Stimulated activated CD8-positive, alpha-beta memory T cell treated with anti-CD3 and anti-CD28 coated beads, Interleukin-7, amount 100 ng/mL, for 48 hours (primary cell): ENCODE measurements at places on chromosomes 6 and 20.

- DNase-seq, result no peak
Observed at GRCh38 chr6:53179961-53180651, 31.5 kb upstream of the GCM1 start.

- DNase-seq, result no peak
Observed at GRCh38 chr20:51043811-51044210, 20.9 kb upstream of the KCNG1 start.

- no peak for DNase-seq
Observed at GRCh38 chr20:20498076-20498861, 130.4 kb downstream of the INSM1 start.

DNA sequence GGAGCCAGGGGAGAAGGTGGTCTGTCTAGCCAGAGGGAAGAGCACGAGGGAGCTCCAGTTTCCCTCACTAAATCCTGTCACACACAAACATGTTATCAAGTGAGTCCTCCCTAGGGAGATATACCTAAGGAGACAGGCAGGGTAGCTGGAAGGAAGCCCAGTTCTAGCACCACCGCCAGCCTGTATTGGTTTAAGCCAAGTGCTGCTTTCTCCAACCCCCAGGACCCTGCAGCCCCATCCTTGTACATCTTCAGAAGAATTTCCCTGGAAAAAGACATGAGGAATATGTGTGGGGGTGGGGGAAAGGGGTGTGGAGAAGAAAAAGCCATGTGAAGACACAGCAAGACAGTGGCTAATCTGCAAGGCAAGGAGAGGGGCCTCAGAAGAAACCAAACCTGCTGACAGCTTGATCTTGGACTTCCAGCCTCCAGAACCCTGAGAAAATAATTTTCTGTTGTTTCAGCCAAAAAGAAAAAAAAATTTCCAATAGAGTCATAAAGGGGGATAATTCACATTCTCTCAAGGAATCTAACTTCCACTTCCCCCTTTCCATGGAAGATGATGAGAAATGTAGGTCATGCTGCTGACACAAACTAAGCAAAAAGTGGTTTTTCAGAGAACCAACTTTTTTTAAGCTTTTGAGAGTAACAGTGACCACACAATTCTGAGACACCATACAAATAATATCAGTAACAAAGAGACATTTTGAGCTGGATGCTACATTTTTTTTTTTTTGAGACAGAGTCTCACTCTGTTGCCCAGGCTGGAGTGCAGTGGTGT, 103.2 kb upstream of the PRDM1 start:
- DNase-seq, result no peak

GRCh38 chr20:25318471-25319240, 70.8 kb downstream of the PYGB start:
- DNase-seq, result no peak

DNA sequence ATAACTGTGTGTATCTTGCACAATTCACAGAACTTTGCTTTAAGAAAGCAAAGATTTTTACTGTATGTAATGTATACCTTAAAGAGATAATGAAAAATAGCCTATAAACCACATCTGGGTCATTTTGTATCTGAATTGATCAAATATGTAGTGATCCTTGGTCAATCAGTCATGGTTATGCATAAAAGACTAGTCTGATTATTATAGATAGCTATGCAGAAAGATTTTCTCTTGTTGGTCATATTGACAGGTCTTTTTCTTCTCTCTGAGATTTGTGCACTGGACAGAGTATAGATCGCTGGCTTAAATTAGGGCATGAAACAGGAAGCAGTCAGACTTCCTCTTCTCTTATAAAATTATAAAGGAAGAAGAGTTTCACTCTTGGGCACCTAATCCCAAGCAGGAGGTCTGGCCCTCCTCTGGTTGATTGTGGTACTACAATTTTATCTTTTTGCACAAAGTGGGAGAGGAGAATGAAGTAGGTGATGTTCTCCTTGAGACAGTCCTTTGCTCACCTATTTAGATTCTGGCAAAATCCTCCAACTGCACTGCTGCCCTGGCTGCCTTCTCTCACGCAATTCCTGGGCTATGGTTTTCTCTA, 380.9 kb upstream of the RGS17 start:
- DNase-seq, result no peak

DNA sequence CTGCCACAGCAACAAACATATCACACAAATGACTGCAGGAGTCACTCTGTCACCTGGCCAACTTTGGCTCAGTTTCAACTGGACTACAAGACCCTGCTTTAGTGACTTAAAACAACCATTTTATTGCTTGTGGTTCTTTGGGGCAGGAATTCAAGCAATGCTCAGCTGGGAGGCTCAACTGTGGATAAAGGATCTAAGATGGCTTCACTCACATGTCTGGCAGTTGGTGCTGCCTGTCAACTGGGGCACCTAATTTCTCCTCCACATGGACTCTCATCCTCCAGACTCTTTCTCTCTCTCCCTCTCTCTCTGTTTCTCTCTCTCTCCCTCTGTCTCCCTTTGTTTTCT, 2.8 kb upstream of the EPB41L2 start:
- no peak for DNase-seq

DNA sequence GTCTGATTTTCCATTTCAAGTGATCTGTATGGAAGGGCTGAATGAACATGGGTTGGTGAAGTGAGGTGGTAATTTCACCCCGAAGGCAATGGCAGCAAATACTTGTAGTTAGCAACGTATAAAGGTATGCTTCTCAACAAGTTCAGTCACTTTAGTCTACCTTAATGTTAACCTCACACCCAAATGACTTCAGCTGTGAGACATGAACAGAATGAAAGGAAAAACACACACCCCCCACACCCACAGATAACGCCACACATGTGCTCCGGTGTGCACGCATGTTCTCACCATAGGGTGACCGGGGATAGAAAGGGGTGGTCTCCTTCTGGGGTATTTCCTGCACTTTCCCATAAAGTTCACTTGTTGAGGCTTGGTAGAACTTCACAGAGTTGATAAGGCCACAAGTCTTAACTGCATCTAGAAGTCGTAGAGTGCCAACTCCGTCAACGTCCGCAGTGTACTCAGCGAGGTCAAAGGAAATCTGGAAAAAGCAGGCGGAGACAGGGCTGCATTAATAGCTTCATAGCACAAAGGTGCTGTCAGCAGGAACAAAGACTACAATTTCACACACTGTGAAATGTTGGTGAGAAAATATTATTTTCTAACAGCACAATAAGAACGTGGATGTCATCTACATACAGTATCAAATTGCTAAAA, 284.8 kb downstream of the GMDS start:
- no peak for DNase-seq

DNA sequence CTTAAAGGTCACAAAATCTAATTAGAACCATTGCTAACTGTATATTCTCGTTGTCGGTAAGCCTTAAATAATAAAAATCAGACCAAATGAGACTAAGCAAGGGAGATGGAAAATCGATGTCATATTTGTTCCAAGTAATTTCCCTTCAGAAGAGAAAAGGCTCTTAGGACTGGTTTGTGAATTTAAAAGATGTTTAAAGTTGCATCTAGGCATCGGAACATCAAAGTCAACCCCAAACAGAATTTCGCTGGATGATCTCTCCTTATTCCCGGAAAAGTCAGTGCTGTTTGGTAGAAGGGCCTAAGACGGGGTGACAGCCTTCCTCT, 63.8 kb downstream of the NPEPL1 start:
- no peak for DNase-seq

GRCh38 chr6:84026721-84027164, 6.8 kb upstream of the MRAP2 start:
- no peak for DNase-seq

DNA sequence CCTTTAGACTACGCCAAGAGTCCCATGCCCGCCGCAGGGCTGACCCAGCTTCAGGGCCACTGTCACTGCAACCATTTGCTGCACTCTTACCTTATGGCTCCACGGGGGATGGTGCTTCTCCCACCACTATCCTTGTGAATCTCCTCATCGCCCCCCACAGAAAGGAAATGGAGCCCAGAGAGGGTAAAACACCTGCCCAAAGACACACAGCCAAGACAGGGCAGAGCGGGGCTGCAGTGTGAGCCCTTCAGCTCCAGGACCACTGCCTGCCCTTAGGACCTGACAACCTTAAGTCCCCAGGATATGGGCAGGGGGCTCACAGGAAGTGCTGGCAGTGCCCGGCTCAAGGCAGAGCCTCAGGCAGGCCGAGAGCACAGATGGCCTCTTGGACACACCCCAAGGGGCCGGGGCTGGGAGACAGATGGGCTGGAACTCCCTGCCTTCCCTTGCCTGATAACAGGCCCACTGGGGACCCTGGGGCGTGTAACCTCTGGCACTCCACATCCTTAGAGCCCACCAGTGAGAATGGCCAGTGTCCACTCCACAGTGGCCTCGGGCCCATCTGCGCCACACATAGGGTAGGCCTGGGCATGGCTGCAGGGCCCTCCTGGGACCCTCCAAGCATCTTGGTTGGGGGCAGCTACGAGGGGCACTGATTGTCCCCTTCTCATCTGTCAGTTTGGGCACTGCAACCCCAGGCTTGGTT, 265.2 kb downstream of the TAF4 start:
- no peak for DNase-seq

- no peak for DNase-seq
Observed at GRCh38 chr6:48067886-48068277, 43.1 kb downstream of the PTCHD4 start.

GRCh38 chr6:52136934-52137467, 49.2 kb upstream of the IL17A start:
- DNase-seq, result no peak

DNA sequence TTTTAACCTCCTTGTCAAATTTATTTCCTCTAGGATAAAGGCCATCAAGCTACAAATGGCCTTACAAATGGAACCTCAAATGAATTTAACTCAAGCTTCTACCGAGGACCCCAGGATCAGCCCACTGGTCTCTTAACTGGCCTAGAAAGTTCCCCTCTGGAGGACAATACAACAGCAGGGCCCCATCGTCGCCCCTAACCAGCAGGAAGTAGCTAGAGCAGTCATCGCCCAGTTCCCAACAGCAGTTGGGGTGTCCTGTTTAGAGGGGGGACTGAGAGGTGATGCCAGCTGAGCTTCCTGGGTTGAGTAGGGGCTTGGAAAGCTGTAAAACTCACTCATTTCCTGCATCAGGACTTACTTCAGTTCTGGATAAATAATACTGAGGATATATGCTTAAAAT, 25.6 kb downstream of the CEP85L start:
- DNase-seq, result no peak

GRCh38 chr6:121236984-121237383, 97.3 kb downstream of the TBC1D32 start:
- no peak for DNase-seq

DNA sequence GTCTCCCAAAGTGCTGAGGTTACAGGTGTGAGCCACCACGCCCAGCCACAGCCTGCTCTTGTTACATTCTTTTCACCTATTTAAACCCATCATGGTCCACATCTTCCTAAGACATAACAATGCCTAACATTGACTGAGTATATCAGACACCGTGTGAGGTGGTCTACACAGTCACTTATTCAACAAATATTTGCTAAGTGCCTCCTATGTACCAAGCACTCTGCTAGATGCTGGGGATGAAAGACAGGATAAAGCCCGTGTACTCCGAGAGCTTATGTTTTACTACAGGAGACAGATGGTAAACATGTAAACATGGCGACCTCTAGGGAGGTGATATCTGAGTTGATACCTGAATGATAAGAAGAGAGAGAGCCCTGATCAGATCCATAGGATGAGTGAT, 12.7 kb downstream of the BCL2L1 start:
- no peak for DNase-seq

DNA sequence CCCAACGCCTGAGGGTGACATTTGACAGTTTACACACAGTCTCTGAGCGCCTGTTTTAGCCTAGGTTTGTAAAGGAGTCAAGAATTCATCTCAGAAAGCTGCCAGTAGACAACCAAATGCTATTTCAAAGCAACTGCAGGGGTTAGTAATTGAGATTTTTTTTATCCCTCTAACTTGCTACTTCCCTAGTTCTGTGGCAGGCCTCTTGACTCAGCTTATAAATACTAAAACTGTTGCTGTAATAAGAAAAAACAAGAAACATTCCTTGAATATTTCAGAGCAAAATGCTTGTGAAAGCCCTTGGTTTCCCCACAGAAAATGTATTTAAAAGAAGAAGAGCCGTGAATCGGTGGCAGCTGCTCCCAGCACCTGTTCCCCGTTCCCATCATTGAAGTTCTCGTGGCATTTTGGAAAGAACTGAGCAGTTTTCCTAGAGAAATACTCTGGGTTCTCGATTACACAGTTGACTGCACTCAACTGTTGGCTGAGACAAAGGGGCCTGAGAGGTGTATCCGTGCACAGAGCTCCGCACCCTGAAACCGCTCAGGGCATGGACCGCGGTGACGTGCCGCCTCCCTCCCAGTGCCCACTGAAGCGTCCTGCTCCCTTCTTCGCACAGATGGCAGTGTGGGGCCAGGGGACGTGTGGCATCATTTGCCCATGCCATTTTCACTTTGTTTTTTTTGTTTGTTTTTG, 20.9 kb downstream of the DLL1 start:
- DNase-seq, result no peak

GRCh38 chr6:87772597-87773530, 70.8 kb upstream of the AKIRIN2 start:
- DNase-seq, result no peak

DNA sequence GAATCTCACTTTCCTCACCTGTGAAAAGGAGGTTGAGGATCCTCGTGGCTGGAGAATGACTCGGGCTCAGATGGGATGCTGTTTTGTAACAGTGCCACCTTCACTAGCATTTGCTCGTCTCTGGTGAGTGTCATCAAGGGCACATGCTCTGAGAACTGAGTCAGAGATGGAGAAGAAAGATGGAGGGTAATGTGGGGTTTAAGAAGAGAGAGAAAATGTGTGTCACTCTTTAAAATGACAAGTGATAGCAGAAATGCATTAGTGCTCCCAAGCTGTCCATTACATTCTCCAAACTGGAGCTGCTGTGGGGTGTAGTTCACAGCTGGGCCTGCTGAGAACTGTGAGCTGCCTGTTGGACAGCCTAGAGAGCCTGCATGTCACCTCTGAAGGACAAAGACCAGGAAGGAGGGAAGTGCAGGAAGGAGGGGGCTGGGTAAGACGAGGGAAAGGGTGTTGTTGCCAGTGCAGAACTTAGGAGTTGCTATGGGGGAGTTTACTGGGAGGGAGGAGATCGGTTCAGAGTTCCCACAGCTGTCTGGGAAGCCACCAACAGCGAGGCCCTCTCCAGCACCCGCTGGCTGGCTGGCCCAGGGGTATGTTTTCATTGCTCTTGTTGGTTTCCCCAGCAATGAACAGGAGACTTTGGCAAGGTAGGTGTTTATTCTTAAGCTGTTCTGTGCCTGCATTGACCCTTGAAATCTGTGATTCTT, 19.8 kb downstream of the GMPR start:
- DNase-seq, result no peak

GRCh38 chr6:144986271-144986670, 701.1 kb downstream of the UTRN start:
- no peak for DNase-seq
